ENCODE measurements at places on chromosomes 7 and 10.
A peak's percentile ranks its signal among the peaks of the same experiment; 100 is the strongest.

DNA sequence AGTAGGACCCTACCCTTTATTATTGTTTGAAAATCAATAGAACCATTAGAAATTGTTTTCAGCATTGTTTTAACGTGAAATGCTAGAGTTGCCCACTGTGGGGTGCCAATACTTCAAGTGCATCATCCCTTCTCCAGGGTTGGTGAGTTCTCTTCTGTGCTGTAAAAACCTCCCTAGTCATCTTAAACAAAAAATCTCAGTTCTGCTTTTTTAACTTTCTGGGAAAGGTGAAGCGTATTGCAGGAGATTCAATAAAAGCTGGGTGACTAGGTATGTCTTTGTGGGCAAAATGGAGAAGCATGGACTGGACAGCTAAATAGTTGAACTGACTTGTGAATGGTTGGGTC, 699.1 kb downstream of the SUGCT start:
- DNase-seq = no peak

DNA sequence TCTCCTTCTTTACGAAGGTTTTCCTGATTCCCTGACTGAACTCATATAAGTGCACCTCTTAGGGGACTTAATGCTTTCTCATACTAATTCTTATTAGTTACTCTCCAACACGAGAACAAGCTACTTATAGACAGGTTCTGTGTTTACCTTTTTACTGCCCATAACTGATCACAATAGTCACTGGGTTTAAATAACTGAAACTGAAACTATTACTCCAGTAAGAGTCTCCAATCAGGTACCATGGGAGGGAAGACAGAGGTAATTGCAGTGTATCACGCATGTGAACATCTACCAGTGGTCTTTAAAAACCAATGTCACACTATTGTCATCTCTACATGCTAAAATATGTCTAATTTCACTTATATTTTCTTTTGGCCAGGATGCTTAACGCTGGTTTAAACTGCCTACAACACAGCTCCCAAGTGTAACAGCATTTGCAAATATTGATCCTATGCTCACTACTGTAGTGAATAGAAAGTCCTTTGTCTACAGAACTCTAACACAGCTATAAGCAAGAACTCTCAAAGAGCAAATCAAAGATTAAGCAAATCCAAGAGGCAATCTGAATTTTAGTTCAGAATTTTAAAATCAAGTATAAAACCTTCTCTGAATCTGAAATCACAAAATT, 3.6 kb downstream of the GDI2 start:
- DNase-seq = no peak

- DNase-seq = no peak
Measured at GRCh38 chr7:116165717-116166116, 44.6 kb upstream of the TES start.

GRCh38 chr7:26863518-26864308, 677 bp downstream of the SKAP2 start:
- peak; percentile 37 for DNase-seq

DNA sequence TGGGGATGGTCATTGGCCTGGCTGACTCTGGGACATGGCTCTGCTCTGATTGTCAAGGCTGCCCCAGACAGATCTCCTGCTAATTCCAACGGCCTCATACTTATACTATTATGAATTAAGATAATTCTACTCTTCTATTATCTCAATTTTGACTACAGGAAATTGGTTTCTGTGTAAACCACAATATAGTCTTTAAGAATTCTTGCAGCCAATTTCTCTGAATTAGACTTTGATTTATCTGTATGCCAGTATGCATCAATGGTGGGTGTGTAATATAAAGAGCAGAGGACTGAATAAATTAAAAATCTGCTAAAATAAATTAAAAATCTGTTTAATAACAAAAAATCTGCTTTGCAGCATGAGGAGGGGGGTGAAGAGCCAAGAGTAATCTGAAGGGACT, 27.0 kb downstream of the HIBADH start:
- DNase-seq = no peak
